ENCODE measurements at places on chromosomes 7 and 10. TPM values are rescaled to one million over a fixed set of nuclear protein-coding genes. Genes with fewer than 3 reads are reported as not detected.

MLLT10 gene
- 29.3 TPM for total RNA-seq

LRMDA gene
- total RNA-seq: 4.3 TPM

ARMC3 gene
- 0.55 TPM for total RNA-seq

HYAL4 gene
- total RNA-seq: not detected

SFTPD gene
- 0.23 TPM for total RNA-seq

CALHM1 gene
- not detected for total RNA-seq

GPC2 gene
- total RNA-seq: 0.92 TPM

NOC3L gene
- total RNA-seq: 24.9 TPM

YKT6 gene
- 118 TPM for total RNA-seq

SEMA3D gene
- not detected for total RNA-seq

OR6B1 gene
- total RNA-seq: not detected

THSD7A gene
- 1.5 TPM for total RNA-seq

LGI1 gene
- total RNA-seq: not detected

IGFBP3 gene
- total RNA-seq: 160 TPM

CEP55 gene
- 65.6 TPM for total RNA-seq

FKBP6 gene
- total RNA-seq: not detected

UFSP1 gene
- 4.9 TPM for total RNA-seq

ARHGAP21 gene
- 46.5 TPM for total RNA-seq

Data from A549 treated with CORT108297 at 1 μM for 4 hours (cell line).